Activated CD8-positive, alpha-beta memory T cell treated with anti-CD3 and anti-CD28 coated beads for 4 hours (primary cell): ENCODE measurements at places on chromosomes 3 and 15.

DNA sequence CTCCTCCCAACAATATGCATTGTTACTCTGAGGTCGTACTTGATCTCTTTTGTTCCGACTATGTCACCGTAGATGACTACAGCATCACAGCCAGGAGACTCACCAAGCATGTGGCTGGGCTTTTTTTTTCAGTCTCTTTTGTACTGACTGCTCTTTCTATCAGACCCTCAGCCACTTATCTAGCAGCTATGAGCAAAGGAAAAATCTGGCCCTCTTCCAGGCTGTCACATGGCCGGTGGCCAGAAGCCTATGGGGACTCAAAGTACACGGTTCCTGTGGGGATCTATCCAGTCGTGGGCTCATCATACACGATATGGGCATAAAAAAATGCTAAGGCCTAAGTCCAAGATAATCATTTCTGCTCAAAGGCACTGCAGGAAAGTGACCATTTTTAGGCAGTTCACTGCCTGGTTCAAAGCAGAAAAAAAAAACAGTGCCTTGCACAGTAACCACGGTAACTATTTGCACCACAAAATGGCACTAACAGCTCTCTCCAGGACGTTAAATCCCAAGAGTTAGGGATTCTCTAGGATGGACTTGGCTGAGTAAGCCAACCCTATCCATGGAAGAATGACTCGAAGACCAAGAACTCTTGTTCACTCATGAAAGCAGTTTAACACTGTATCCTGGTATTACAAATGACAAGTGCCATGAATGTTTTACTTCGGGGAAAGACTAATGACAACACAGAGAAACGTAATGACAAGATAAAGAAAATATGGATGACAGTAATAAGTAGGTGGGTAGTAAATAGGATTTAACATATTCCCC lies 50.3 kb downstream of the SHQ1 start:
- no peak for DNase-seq

DNA sequence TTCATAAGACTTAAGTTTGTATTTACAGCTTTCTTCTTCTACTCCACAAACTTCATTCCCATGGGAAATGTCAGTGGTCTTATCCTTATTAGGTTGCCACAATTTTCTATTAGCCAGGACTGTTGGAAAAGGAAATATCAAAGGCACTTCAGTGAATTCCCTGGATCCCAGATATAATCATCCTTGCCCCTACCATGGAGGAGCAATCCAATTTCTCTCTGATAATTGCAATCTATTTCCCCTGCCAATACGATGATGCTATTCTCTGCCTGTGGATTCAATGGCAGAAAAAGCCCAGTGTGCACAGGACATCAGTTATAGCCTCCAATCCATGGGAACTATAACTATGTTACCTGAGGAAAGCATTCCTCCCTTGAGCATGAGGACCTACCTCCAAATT lies 536.4 kb upstream of the UBE2E2 start:
- DNase-seq: no peak

- no peak for DNase-seq
These were observed 382.0 kb downstream of the ROBO2 start for GRCh38 chr3:77421916-77422315.

GRCh38 chr3:58353722-58354553 lies 21.2 kb downstream of the PXK start:
- no peak for DNase-seq

- no peak for DNase-seq
These were observed 1.3 kb downstream of the ADAMTSL3 start for GRCh38 chr15:83655237-83655616.

DNA sequence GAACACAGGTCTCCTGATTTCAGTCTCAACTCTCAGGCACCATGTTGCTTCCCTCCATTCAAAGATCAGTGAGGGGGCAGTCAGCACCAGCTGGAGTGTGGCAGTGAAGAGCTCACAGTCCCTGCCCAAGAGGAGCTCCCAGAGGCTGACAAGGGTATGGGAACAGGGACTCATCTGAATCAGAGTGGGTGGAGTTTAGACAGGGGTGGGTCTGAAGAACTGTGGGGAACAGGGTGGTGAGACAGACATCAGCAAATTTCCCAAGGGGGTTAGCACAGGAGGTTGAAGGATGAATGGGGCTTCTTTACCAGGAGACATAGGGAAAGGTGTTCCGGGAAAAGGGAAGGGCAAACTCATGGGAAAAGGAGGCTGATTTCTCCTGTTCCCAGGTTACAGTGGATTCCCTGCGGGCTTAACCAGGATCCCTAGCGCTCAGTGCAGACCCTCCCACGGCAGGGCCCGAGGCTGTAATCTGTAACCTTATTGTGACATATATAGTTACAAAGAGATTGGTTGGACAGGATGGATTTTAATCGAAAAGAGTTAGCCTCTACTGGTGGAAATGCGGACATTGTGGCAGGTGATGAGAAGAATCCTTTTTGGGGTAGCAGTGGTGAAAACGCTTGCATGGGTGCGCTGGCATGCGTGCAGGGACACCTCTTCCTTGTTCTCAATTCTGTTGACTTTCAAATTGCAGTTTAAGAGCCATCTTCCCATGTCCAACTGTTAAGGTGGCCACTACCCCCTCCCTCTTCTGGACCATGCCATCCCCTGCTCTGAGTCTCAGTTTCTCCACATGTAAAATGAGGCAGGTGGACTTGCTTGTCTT lies 160.3 kb downstream of the SMAD6 start:
- DNase-seq: no peak

- no peak for DNase-seq
These were observed 96.7 kb downstream of the SV2B start for GRCh38 chr15:91196768-91197167.
